Common myeloid progenitor, CD34-positive (primary cell): ENCODE measurements at places on chromosomes 13 and 19.
A peak's percentile ranks its signal among the peaks of the same experiment; 100 is the strongest.

- H3K27ac ChIP-seq = no peak overlapping the region
- H3K4me3 ChIP-seq = no peak overlapping the region
- H3K27me3 ChIP-seq = no peaks in the 10 kb centered on the region
- no peaks in the 10 kb centered on the region for H3K4me1 ChIP-seq
Measured at GRCh38 chr13:107807306-107808073, 407.8 kb downstream of the LIG4 start.

GRCh38 chr19:16714702-16715287 lies 4.9 kb upstream of the NWD1 start:
- H3K27ac ChIP-seq = no peak overlapping the region
- no peaks in the 10 kb centered on the region for H3K36me3 ChIP-seq
- no peak overlapping the region for H3K4me3 ChIP-seq
- no peaks in the 10 kb centered on the region for H3K27me3 ChIP-seq
- peak; percentile 59 for DNase-seq
- no peaks in the 10 kb centered on the region for H3K4me1 ChIP-seq

DNA sequence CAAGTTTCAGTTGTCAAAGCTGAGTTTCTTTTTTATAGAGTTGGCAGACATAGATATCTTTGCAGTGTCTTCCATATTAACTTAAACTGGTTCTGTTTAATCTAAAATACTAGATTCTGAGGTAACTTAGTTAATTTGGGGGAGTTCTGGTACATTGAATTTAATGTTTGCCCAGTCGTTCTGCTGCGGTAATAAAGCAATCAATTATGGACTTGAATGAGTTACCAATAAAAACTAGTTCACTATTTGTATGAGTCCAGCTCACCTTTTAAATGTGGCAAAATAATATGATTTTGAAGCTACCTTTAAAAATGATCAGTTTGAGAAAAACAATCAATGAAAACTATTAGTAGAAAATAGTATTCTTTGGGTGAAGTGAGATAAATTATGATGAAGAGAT lies 90.2 kb downstream of the LMO7 start:
- H3K4me3 ChIP-seq = no peak overlapping the region
- H3K27me3 ChIP-seq = no peaks in the 10 kb centered on the region
- H3K36me3 ChIP-seq = no peaks in the 10 kb centered on the region

DNA sequence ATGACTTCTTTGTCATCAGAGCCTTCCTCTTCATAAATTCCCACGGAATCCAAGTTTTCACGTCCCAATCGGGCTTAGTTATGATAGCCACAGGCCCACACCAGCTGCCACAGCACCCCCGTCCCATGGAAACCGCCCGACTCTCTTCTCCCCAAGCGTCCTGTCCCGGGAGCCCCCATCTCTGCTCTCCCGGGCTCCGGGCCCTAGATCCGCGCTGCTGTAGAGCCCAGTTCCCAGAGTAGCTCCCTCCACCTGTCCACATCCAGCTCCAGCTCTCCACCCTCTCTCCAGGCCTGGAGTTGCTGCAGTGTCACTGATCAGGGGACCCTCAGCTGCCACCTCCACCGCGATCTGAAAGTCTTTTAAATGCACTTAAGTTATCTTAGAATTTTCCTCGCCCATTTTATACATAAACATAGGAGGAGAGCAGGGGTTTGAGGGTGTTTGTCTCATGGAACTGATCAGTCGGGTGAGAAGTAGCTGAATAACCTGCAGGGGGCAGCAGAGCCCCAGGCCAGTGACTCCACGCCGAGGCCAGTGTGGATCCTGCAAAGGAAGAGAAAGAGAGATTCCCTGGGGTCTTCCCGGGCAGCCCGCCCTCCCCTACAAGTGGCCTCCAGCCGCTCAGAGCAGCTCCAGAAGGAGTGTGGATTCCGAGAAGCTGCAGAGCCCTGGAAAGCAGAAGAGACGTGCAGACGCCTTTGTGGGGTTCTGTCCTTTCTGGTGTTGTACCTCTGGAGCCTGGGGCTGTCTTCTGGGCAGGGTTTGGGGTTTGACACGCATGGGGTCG lies 1.1 kb upstream of the ZNF763 start:
- no peaks in the 10 kb centered on the region for H3K27me3 ChIP-seq
- no peaks in the 10 kb centered on the region for H3K36me3 ChIP-seq
- H3K4me3 ChIP-seq = no peak overlapping the region
- peak; percentile 82 for DNase-seq
- H3K27ac ChIP-seq = no peak overlapping the region

DNA sequence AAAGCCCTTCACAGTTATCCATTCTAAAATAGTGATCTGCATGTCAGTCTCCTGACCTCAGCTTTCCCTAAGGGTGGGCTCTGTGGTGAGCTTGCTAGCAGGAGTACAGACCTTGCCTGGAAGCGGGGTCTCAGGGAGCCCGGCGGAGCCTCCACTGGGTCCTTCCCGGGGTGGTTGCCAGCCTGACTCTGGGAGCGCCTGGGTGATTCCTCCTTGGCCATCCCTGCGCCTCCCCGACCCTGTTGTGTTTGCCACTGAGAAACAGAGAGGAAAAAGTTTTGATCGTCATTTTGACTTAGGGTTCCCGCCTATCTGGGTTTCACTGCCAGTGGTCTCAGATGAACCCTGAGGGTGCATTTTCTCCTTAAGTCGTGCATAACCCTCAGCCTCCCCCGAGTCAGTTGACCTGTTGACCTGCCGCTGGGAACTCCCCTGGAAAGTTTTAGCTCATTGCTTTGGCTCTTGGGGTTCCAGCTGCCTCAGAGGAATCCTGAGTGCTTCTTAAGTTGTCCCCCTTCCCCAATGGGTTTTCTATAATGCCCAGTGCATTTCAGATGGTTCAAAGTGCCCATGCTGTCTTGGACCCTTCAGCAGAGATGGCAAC lies 117.8 kb downstream of the RAB20 start:
- peaks cover 6% of the 10 kb centered on the region for H3K4me1 ChIP-seq
- no peak for DNase-seq
- H3K36me3 ChIP-seq = no peaks in the 10 kb centered on the region
- no peak overlapping the region for H3K4me3 ChIP-seq
- no peak overlapping the region for H3K27ac ChIP-seq

DNA sequence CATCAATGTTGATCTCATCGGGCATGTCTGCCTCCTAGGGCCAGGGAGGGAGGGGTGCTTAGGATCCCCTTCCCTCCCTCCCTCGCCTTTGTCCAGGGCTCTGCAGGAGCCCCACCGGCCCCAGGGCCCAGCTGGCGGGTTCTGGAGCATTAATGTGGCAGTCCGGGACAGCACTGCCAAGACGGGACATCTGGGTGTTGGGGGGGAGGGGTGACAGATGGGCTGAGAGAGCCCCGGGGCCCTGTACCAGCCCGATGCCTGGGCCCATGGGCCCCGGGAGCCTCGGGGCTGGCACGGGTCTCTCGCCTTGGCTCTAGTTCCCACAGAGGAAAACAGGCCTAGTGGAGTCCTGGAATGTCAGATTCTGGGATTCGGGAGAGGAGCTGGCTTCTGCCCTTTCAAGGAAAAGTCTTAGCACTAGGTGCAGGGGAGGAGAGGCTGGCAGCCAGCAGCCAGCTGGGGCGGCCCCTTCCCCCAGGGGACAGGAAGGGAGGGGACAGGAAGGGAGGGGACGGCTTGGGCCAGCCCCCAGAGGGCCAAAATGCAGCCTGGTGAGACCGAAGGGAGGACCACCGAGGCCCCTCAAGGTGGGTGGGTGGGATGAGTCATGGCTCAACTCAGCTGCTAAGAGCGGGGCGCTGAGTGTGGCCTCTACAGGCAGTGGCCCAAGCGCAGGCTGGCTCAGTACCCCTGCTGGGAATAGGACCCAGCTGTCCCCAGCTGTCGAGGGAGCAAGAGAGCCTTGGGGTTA lies 3.1 kb downstream of the PPP1R14A start:
- H3K36me3 ChIP-seq = no peaks in the 10 kb centered on the region
- H3K4me3 ChIP-seq = peak overlapping the region; percentile 7
- H3K27me3 ChIP-seq = no peaks in the 10 kb centered on the region
- no peak overlapping the region for H3K27ac ChIP-seq

GRCh38 chr13:23725922-23726321 lies 155.7 kb downstream of the TNFRSF19 start:
- H3K4me1 ChIP-seq = no peaks in the 10 kb centered on the region
- no peak overlapping the region for H3K4me3 ChIP-seq
- no peak overlapping the region for H3K27ac ChIP-seq
- peaks cover 3% of the 10 kb centered on the region for H3K36me3 ChIP-seq
- H3K27me3 ChIP-seq = no peaks in the 10 kb centered on the region

DNA sequence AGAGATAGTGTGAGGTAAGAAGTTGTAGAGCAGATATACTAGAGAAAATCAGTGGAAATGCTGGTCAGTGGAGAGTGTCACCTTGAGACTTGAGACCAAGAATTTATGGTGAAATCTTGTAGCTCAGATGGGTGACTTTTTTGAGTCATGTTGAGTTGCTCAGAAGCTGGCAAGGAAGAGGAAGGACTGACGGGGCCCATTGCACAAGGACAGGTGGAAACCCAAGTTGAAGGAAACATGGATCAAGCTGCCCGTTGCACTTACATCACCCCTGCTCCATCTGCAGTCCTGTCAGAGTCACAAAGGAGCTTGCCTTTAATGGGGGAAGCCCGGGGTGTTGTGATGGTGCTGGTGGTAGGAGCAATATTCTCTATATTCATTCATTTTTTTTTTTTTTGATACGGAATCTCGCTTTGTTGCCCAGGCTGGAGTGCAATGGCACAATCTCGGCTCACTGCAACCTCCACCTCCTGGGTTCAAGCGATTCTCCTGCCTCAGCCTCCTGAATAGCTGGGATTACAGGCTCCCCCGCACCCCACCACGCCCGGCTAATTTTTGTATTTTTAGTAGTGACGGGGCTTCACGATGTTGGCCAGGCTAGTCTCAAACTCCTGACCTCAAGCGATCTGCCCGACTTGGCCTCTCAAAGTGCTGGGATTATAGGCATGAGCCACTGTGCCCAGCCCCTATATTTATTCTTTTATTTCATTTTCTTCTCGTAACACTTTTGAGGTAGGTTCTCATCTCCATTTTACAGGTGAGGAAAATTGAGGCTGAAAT lies 27.4 kb downstream of the UBAC2 start:
- no peaks in the 10 kb centered on the region for H3K27me3 ChIP-seq
- peak overlapping the region; percentile 3 for H3K4me3 ChIP-seq
- peak; percentile 56 for DNase-seq

- H3K4me3 ChIP-seq = no peak overlapping the region
- no peaks in the 10 kb centered on the region for H3K27me3 ChIP-seq
- no peaks in the 10 kb centered on the region for H3K36me3 ChIP-seq
- no peak for DNase-seq
- no peak overlapping the region for H3K27ac ChIP-seq
Measured at GRCh38 chr13:103238441-103238840, 172.2 kb upstream of the SLC10A2 start.

DNA sequence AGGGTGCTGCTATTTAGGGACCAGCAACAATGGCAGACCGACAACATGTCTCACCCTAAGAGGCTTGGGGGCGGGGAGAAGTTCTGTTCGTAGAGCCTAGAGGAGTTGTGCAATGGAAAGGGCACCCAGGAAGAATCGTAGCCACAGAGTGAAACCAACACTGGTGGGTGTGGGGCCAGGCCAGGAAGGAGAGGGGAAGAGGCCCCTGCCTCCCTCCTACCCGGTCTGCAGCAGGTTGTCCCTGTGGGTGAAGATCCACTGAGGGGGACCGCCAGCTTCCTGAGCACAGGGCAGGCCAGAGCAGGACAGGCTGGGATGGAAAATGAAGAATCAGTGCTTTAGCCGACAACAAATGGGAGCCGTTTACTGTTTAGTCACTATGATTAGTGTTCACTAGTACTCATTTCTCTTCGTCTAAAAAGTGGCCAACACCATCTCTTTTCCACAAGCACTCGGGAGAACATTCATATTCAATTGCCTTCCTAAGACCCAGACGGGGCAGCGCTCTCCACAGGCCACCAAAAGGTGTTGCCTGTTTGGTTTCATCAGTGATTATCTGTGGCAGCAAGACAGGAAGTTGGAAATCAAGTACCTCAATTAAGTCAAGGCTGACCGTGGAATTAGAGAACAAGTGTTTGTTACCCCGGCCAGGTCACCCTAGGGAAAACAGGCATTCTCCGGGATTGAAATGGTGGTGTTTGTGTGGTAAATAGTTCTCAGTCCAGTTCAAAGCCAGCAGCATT lies 1.1 kb upstream of the ATP11A start:
- no peaks in the 10 kb centered on the region for H3K36me3 ChIP-seq
- peak overlapping the region; percentile 72 for H3K4me3 ChIP-seq
- DNase-seq = peak; percentile 45
- H3K27ac ChIP-seq = no peak overlapping the region

DNA sequence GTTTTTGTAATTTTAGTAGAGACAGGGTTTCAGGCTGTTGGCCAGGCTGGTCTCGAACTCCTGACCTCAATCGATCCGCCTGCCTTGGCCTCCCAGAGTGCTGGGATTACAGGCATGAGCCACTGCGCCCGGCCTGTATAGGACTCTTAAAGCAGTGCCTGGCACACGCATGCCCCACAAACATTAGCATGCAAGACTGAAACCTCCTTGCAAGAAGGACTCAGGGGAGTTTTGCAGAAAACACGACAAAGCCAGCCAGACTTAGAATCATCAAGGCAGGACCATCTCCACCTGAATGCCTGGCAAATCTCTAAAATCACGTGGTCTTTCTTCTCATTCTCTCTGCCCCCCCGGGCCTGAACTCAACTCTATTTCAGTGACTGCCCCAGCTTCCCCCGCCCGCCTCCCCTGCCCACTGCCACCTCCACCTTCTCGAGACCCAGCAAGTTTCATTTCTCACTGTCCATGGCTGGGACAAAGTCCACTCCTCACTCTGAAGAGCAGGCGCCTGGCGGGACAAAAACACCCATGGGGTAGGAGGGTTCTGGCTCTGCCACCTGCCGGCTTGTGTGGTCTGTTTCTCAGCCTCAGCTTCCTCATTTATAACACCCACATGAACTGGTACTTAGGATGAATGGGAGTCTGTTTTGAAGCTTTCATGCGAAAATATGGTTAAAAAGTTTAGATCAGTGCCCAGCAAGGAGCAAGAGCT lies 2.4 kb downstream of the TICAM1 start:
- peaks cover 2% of the 10 kb centered on the region for H3K36me3 ChIP-seq
- no peak overlapping the region for H3K27ac ChIP-seq

- H3K4me3 ChIP-seq = no peak overlapping the region
- no peak for DNase-seq
- H3K4me1 ChIP-seq = no peaks in the 10 kb centered on the region
Measured at GRCh38 chr19:29587518-29587986, 18.5 kb upstream of the POP4 start.

- no peak for DNase-seq
- no peaks in the 10 kb centered on the region for H3K36me3 ChIP-seq
- H3K27me3 ChIP-seq = no peaks in the 10 kb centered on the region
- no peak overlapping the region for H3K4me3 ChIP-seq
Measured at GRCh38 chr13:24178847-24179485, 18.4 kb downstream of the SPATA13 start.

- no peak overlapping the region for H3K4me3 ChIP-seq
- H3K4me1 ChIP-seq = peaks cover 17% of the 10 kb centered on the region
- no peaks in the 10 kb centered on the region for H3K36me3 ChIP-seq
- no peak overlapping the region for H3K27ac ChIP-seq
- H3K27me3 ChIP-seq = peaks cover 4% of the 10 kb centered on the region
- no peak for DNase-seq
Measured at GRCh38 chr19:48735031-48735615, 5.3 kb downstream of the RASIP1 start.

GRCh38 chr13:44397766-44398223 lies 24.2 kb downstream of the SERP2 start:
- no peaks in the 10 kb centered on the region for H3K36me3 ChIP-seq
- no peak overlapping the region for H3K27ac ChIP-seq
- H3K27me3 ChIP-seq = no peaks in the 10 kb centered on the region
- DNase-seq = peak; percentile 73
- H3K4me3 ChIP-seq = no peak overlapping the region
- no peaks in the 10 kb centered on the region for H3K4me1 ChIP-seq
